ENCODE measurements at places on chromosomes 1 and 21.
A peak's percentile ranks its signal among the peaks of the same experiment; 100 is the strongest.

DNA sequence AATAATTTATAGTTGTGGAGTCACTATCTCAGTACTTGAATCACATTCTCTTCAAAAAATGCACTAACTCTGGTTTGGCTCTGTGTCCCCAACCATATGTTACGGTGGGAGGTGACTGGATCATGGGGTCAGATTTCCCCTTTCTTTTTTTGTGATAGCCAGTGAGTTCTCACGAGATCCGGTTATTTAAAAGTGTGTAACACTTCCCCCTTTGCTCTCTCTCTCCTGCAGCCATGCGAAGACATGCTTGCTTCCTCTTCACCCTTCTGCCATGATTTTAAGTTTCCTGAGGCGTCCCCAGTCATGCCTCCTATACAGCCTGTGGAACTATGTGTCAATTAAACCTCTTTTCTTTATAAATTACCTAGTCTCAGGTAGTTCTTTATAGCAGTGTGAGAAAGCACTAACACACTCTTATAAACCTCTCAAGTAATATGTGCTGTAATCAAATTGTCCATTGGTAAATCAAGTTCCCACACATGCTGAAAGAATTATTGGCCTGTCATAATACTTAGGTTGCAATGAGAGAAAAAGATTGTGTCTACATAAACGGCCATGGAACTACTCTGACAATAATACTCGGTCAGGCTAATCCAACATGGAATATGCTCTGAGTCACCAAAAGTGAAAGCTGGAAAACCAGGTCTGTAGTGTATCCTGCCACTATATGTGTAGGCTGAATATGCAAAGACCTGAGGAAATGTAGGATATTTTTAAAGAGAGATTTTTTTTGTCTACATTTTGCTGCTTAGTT, 107.5 kb downstream of the SLC44A5 start:
- no peak for DNase-seq

GRCh38 chr1:56872597-56872996, 18.0 kb downstream of the C8A start:
- DNase-seq: no peak

DNA sequence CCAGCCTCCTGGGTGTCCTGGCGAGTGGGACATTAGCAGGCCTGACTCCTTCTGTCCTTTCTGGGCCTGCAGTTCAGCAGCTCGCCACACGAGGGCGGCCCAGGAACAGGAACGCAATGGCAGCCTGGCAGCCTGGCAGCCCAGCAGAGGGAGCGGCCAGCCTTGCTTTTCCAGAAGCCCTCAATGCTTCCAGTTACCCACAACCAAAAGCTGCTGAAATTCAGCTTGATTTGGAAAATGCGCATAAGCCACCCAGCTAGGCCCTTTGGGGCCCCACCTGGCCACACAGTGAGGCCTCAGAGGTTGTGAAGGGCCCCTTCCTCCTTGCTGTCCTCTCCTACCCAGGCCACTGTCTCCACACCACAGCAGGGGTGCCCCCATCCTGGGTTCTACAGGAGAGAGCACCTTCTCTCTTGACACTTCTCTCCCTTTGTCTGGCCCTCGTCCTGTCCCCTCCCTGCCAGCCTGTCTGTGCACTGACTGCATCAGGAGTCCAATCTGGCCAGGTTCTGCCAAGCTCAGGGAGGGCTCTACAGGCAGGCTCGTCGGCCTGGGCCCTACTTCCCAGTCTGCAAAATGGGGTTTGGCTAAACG, 103.4 kb upstream of the VAMP3 start:
- peak; percentile 85 for DNase-seq

DNA sequence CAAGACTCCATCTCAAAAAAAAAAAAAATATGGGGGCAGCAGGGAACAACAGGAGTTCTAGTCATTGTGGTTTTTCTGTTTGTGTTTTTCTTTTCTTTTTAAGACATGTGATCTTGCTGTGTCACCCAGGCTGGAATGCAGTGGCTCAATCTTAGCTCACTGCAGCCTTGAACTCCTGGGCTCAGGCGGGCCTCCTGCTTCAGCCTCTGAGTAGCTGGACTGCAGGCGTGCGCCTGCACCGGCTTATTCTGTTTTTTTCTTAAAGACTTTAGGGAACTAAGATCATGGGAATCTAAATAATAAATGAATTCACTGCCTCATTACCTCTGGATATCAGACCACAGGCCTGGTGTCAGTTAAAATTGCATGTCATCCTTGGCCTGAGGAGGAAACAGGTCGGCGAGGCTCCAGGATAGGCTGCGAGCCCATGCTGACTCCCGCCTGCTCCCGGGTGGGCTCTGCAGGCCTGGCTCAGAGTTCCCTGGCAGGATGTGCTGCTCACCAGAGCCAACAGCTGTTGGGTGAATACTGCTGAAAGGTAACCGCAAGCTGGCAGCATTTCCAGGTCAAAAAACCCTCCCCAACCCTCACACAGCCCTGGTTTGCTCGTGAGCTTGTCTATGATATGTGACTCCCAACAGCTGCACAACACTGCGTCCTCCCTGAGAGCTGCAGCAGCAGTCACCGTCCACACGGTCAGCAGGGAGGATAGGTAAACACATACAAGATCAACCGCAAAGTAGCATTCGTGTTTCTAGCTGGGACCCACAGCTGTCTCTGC, 58.1 kb downstream of the SCCPDH start:
- no peak for DNase-seq

DNA sequence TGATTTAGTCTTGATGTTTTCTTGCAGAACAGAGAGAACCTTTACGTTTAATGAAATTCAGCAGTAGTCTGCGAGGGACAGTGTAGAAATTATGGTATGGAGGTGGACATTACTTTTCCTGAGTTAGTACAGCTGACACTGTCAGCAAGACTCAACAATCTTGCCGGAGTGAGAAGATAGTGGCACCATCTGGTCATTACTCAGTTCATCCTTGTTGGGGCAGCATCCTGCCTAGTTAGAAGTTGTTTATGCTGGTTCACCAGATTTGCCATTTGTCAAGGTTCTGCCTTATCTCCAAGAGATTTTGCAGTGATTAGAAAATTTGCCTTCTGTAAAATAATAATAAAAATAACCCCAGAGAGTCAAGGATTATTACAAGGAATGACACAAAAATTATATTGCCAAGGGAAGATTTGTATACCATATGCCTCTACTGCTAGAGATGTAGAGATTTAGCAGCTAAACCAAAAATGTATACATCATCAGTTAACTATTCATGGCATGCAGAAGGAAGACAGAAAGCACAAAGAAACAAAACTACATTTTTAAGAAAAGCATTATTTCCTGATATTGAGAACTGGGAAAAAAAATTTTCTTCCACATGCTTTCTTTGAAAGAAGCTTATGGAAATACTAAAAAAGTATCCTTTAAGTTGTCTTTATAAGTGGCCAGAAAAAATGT, 1967.4 kb downstream of the NCAM2 start:
- DNase-seq: no peak

DNA sequence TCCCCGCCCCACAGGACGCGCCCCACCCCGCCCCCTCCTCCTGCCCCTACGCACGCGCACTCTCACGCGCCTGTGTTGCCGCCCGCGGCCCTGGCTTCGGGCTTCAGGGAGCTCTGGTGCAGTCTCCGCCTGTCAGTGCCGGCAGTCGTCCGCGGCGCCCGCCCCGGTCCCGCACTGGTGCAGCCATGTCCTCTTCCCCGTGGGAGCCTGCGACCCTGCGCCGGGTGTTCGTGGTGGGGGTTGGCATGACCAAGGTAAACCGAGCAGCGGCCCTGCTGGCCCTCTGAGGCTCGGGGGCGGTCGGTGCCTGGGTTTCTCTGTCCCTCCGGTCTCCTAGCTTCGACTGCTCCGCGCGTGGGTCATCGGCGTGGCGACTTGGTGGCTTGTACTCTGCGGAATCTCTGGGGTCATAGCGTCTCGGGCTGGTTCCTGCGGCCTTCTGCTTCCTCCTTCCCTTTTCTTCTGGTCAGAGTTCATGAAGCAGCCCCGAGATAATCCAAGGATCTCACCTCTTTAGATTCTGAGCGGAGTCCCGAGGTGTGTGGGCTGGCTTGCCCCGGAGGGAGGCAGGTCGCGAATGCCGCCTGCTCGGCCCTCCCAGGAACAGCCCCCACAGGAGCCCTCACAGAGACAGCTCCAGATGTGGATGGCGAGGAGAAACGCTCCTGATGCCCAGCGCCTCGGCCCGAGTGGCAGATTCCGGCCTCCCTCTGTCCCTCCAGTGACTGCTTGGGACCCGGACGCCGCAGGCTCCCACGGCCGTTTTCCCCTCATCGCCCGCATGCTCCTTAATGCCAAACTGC, at the start of gene SCP2:
SCP2 (plus strand) TSS at position 65 of the 803 bp plus-strand sequence; CDS start at position 186, 121 bp downstream.
- peak; percentile 87 for DNase-seq

DNA sequence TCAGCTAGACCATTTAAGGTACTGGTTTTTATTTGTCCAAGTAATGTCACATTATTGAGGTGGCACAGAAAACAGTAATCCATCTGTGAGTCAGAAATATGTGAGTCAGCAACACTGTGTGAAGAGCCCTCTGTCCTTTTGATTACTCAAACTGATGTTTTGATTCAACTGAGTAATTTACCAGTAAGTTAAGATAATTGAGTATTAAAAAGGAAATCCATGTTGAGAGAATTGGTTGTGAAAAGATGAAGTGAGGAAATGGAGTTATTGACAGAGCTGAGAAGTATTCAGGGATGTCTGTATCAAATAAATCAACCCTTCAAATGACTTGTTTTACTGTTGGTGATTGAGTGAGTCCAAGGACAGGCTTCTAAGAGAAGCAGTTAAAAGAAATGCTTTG, 302.7 kb upstream of the SGIP1 start:
- DNase-seq: no peak

DNA sequence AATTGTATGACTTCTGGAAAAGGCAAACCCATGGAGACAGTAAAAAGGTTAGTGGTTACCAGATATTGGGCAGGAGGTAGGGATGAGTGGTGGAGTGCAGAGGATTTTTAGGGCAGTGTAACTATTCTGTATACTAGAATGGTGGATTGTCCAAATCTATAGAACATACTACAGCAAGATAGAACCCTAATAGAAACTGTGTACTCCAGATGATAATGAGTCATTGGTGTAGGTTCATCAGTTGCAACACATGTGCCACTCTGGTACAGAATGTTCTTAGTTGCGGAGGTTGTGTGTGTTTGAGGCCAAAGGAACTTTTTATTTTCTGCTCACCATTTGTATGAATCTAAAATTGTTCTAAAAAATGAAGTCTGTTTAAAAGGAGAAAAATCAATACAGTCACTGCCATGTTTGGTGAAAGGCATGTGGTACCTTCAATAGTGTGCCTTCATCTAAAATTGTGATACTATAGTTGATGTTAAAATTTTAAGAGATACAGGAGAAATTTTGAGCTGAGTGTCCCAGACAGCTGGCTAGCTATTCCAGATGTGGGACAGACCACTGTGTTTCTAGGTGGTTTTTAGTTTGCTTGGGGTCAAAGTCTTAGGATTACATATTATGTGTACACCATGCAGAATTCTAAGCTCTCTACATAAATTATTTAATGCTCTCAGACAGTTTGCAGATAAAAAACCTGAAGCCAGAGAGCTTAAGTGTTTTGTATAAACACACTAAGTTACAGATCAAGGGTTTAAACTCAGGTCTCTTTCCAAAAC, 150.5 kb downstream of the RPS6KC1 start:
- DNase-seq: no peak

- DNase-seq: no peak
Measured at GRCh38 chr1:34066981-34067603, 97.9 kb downstream of the CSMD2 start.

- DNase-seq: no peak
Measured at GRCh38 chr1:165060285-165060793, 296.2 kb downstream of the LMX1A start.

- DNase-seq: no peak
Measured at GRCh38 chr1:10753299-10753698, 43.1 kb downstream of the CASZ1 start.
